RWPE2 (cell line): ENCODE measurements at places on chromosomes 2 and 18.

DNA sequence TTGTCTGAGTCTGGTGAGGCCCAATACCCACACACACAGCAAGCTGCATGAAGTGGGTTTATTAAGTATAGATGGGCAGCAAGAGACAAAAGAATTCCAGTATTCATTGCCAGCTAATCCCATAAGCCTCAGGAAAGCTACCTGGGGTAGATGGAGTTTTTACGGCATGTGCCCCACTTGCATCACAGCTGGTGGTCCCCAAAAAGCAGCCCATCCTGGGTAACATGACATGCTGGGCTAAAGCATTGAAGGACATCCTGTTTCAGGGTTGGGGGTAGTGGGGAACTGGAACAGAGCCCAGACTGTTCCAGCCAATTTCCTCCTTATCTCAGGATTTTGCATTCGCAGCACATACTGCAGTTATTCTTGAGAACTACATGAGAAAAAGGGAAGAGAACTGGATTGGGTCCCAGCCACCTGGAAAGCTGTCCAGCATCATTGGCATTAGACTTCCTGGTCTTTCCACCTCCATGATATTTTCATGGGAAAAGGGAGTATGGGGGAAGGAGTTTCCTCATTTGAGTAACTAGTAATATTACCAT, 240.1 kb upstream of the MMADHC start:
- no peak for DNase-seq

GRCh38 chr2:9655441-9656269, 24.9 kb upstream of the YWHAQ start:
- DNase-seq, result no peak

DNA sequence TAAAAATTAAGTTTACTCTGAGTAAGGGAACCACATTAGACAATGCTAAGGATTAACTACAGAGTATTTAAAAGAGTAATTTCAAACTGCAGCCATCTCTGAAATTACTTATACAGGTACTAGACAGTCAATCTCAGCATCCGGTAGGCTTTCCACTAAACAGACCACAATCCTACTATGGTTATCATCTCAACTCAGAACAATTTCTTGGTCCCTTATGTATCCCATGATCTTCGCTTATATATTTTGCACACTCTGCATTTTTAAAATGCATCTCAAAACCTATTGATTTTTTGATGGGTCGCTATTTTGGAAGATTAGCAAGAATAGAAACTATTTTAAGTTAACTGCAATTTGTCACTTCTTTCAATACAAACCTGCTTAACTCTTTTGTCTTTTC, 1.4 kb downstream of the PPP4R1 start:
- no peak for DNase-seq

- DNase-seq, result no peak
These were observed 157.9 kb downstream of the LNPK start for GRCh38 chr2:175844169-175844568.

- no peak for DNase-seq
These were observed 79.6 kb upstream of the UBXN4 start for GRCh38 chr2:135662088-135662487.

DNA sequence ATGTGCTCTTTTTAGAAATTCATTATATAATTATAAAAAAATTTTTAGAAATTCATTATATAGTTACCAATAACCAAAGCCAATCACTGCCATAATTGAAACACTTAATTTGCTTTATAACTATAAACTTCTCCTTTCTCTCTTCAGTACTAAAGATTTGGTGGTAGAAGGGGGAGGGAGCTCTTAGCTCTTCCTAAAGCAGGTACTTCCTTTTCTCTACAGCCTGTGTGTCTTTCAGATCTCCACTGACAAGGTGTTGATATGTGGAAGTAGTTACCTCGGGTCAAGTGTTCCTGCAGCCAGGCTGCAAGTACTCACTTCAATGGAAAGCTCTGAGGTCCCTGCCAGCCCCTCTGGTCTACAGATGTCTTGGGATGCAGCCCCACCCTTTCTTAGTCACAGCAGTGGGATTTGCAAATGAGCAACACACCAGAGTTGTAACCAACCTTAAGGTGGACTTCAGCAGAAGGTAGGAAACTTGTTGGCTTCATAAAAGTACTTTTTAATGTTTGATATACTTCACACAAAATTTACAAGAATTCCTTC, 690.0 kb downstream of the ARHGAP15 start:
- DNase-seq, result no peak
